ENCODE measurements at places on chromosomes 5 and 9. TPM values are rescaled to one million over a fixed set of nuclear protein-coding genes. Genes with fewer than 3 reads are reported as not detected.

TPPP gene
- total RNA-seq, result 5.3 TPM

DCTN4 gene
- total RNA-seq, result 20.2 TPM

AGXT2 gene
- total RNA-seq, result not detected

ANKRD18A gene
- 12.4 TPM for total RNA-seq

SPINK7 gene
- not detected for total RNA-seq

SLC6A18 gene
- total RNA-seq, result not detected

AFAP1L1 gene
- 5.2 TPM for total RNA-seq

Measured in A549 treated with DMSO at 1 μM for 4 hours (cell line).